ENCODE measurements at places on chromosomes 5 and 9.

DNA sequence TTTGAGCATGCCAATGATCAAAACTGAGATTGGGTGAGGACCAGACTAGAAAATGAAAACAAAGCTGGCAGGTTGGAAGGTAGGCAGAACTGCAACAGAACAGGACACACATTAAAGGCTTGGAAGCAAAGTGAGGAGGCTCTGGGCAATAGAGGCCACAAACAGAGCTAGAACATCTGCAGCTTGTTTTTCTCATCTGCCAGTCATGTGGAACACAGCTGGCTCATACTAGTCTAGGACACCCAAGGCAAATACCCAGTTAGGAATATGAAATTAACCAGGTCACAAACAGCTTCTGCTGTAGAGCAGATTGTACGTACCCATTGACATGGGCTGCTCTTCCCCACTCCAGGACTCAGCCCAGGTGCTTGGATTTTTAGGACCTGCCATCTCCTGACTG, 61.7 kb downstream of the SPEF2 start:
- no peak for DNase-seq

- DNase-seq: peak; percentile 22
Measured at GRCh38 chr9:135329571-135330306, 149.8 kb upstream of the PPP1R26 start.

GRCh38 chr9:35915681-35916294, 6.5 kb downstream of the SPAAR start:
- no peak for DNase-seq

- DNase-seq: no peak
Measured at GRCh38 chr9:24572406-24572805, 26.7 kb upstream of the IZUMO3 start.

DNA sequence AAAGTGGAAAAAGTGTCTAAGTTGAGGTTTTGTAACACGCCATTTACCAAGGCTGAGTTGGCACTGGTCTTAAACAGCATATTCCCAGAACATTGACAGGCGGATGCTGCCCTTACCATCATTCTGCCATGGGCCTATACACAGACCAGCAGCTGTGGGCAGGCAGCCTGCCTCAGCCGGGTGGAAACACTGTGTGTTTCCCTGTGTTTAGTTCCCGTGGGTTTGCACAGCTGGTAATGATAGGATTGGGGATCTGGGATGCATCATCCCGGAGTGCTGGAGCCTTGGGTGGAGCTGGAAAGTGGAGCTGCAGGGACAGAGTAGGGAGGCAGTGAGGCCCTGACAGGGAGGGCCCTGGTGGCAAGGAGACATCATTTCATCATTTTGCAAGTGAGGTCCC, 5.5 kb upstream of the FGD3 start:
- no peak for DNase-seq

DNA sequence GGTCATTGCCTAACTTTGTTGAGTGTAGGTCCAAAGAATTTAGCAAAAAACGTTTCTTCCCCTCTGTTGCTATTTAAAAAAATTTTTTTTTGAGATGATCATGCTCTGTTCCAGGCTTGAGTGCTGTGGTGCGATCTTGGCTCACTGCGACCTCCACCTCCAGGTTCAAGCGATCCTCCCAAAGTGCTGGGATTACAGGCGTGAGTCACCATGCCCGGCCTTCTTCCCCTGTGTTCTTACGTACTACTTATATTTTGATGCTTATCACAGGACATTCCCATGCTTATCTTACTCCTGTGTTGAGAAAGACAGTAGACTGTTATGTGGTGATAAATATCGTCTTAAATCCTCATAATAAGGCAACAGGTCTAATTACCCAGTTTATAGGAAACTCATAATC, 2.5 kb downstream of the ACER2 start:
- no peak for DNase-seq

GRCh38 chr5:180589771-180590542, 1.3 kb downstream of the SCGB3A1 start:
- DNase-seq: peak; percentile 28

DNA sequence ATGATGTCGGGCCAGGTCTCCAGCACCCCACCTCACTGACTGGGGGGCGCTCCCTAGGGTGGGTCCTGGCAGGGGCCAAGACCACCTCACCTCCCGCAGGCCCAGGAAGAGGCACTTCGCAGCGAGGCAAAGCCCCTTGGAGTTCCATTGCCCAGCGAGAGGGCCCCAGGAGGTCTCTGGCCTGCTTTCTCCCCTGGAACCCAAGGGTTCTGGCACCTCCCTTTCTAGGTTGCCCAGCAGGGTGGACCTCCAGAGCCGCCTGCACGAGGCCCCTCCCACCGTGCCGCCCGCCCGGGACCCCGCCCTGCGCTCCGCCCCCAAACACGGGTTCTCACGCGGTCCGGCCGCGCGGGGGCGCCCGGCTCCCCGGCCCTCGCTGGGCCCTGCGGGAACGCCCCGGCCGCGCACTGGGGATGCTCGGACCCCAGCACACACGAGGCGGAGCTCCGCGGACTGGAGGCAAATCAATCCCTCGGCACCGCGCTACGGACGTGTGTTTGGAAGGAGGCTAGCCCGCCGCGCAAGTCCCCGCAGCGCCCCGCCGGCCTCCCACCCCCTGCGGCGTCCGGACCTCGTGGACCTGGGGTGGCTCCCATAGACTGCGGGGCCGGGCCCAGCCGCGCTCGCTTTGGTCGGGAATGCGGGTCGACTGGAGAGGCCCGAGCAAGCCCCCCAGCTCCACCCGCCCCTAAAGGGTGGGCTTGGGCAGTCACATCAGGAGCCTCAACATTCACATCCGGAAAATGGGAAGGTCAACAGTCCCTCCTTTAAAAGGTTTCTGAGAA, 99.5 kb upstream of the LMX1B start:
- DNase-seq: peak; percentile 95

DNA sequence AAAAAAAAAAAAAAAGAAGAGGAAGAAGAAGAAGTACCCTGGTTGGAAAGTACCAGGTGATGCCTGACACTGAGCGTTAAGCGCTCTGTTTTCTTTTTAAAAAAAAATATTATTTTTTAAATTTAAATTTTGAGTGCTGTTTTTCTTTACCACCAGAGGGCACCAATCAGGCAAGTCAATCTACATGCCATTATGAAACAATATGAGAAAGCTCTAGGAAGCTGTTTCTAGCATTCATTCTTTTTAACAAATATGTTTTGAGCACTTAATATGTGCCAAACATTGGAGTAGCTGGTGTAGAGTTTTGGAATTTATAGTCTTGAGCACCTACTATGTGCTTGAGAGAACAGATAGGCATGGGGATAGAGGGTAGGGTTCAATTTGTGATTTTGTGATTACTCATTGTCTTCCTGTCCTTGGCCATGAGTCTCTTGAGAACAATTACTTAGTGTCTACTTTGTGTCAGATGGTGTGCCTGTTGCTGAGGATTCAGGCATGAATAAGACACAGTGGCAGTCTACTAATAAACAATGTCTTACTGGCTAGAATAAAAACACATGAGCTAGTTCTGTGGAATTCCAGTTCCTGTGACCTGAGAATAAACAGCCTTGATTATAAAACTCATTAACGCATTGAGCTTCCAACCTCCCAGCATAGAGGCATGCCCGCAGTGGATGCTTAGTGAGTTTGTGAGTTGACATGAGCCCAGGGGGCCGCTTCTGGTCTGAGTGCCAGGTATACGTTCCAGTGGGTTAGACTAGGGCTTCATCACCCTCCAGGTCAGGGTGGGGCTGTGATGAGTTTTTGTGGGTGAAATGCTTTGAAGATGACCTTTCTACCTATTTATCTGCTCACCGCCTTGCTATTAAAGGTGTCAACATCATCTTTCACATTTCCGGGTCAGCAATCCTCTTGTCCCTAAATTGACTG, 3.0 kb upstream of the UBE2R2 start:
- DNase-seq: peak; percentile 43

- DNase-seq: no peak
Measured at GRCh38 chr5:35476797-35477196, 140.9 kb upstream of the SPEF2 start.

- DNase-seq: no peak
Measured at GRCh38 chr5:97529354-97529985, 346.4 kb upstream of the RIOK2 start.

DNA sequence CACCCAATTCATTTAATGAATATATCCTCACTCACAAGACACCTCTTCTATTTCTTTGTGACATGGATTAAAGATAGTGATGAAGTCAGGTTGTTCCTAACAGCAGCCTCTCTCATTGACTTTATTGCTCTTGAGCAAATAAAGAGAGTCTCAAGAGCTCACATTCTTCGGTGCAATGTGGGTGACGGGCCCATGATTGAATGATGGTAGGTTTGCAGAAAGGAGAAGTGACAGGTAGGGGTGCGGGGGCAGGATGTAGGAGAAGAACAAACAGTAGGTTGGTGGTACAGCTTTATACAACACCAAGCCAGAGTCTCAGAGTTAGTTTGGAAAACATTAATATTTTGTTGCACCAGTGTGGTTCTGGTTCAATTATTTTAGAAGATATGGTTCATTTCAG, 122.2 kb downstream of the SLIT3 start:
- DNase-seq: no peak

- DNase-seq: no peak
Measured at GRCh38 chr5:60163762-60164161, 270.2 kb upstream of the PDE4D start.

GRCh38 chr9:1140057-1140456, 89.9 kb downstream of the DMRT2 start:
- no peak for DNase-seq

- no peak for DNase-seq
Measured at GRCh38 chr5:64923151-64923685, 154.5 kb downstream of the CWC27 start.

DNA sequence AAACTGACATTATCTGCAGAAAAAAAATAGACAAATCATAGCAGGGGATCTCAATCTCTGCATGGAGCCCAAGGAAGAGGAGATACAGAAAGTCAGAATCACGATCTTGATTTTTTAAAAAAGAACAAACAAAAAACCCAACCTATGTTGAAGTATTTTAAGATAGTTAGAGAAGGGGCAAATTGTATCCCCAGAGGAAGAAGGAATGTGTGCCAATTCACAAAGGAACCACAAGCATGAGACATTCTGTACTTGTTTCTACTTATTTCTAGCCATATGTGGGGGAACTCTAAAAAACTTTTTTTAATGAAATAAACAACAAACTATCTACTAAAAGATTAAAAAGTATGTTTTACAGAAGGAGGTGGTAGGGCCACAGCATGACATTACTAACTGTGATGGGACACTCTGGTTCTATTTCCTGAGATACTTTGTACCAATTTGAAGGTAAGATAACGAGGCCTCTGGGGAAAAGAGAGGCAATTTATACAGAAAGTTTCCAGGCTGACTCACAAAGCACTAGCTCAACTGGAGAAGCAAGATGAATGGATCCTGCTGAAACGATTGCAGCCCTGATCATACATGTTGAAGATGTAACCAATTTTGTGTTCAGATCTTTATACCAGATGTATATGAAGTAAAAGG, 22.5 kb downstream of the RANBP3L start:
- DNase-seq: no peak

DNA sequence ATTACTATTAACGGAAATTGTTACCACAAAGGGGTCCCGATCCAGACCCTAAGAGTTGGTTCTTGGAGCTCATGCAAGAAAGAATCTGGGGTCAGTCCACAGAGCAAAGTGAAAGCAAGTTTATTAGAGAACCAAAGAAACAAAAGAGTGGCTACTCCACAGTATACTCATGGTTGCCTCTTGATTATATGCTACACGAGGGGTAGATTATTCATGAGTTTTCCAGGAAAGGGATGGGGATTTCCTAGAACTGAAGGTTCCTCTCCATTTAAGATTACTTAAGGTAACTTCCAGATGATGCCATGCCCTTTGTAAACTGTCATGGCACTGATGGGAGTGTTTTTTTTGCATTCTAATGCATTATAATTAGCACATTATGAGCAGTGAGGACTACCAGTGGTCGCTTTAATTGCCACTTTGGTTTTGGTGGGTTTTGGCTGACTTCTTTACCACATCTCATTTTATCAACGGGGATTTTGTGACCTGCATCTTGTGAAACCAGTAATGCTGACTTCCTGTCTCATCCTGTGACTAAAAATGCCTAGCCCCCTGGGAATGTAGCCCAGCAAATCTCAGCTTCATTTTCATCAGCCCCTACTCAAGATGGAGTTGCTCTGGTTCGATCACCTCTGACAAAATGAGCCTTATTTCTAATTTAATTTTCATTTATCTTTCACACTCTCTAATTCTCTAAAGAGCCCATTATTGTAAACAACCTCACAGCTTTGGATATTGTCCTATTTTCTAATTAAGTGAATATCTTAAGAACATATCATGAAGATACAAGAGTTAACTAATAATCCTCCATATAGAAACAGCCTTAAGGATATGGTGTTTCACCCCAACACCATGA, 336.3 kb downstream of the RASEF start:
- no peak for DNase-seq

- DNase-seq: no peak
Measured at GRCh38 chr5:141982626-141983025, 13.7 kb downstream of the RNF14 start.

- no peak for DNase-seq
Measured at GRCh38 chr9:3263698-3264097, 262.1 kb downstream of the RFX3 start.

- DNase-seq: no peak
Measured at GRCh38 chr5:52010454-52010853, 627.2 kb downstream of the ISL1 start.

- no peak for DNase-seq
Measured at GRCh38 chr9:121333950-121334773, 35.9 kb downstream of the STOM start.

DNA sequence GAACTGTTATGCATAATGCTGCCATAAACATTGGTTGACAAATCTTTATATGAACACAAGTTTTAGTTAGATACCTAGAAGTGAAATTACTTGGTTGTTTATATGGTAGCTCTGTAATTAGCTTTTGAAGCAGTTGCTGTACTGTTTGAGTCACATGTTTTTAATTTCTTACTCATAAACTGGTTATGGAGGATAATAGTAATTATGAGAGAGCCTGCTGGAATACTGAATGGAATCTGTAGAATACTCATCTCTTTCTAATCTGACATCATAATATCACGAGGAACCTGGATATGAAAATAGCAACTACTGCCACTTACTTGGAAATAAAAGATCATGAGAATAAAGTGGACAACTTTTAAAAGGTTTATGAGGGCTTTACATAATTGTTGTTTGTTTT, 509.2 kb downstream of the CETN3 start:
- no peak for DNase-seq

DNA sequence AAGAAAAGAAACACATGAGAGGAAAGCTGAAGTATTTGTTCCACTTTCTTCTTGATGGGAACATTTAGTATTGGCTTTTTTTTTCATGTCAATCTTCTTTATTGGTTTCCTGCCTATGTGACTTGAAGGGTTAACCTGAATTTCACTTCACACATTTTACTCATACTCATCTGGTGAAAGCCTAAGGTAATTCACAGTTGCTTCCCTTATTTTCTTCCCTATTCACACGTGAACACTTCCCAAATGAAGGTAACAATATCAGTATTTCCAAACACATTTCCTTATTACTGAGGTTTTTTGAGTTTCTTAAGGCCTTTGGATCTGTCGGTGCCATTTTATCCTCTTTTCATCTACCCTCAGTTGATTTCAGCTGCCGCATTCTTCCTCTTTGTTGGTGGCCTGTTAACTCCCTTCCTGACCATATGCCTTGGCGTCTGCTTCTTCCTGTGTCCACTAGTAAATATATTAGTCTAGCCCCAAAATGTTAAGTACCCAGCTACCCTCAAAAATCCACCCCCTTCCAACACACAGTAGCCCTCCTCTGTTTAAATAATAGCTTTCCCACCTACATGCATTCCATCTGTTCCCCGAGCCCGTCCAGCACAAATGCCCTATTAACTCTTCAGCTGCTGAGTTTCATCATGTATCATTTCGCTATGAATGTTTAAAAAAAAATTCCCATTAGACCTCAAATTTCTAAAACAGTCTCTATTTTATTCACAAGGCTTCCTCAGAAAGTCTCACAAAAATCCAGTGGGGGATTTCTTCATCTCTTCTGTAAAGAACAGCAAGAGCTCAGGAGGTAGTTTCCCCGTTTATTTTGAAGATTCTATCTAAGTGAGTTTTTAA, 97.3 kb downstream of the USP20 start:
- no peak for DNase-seq
